NCI-H1417 treated with DMSO at 0.1 percent for 48 hours (cell line): ENCODE measurements at places on chromosomes 16 and 17.

- DNase-seq, result no peak
Observed at GRCh38 chr17:76527430-76528111, 9.9 kb downstream of the CYGB start.

- DNase-seq, result no peak
Observed at GRCh38 chr16:30533748-30534367, 800 bp downstream of the ZNF747 start.

GRCh38 chr17:27466743-27467375, 10.6 kb downstream of the KSR1 start:
- no peak for DNase-seq

- no peak for DNase-seq
Observed at GRCh38 chr16:19356024-19356952, 61.4 kb upstream of the TMC5 start.

GRCh38 chr17:57424777-57425188, 168.5 kb downstream of the MSI2 start:
- no peak for DNase-seq

DNA sequence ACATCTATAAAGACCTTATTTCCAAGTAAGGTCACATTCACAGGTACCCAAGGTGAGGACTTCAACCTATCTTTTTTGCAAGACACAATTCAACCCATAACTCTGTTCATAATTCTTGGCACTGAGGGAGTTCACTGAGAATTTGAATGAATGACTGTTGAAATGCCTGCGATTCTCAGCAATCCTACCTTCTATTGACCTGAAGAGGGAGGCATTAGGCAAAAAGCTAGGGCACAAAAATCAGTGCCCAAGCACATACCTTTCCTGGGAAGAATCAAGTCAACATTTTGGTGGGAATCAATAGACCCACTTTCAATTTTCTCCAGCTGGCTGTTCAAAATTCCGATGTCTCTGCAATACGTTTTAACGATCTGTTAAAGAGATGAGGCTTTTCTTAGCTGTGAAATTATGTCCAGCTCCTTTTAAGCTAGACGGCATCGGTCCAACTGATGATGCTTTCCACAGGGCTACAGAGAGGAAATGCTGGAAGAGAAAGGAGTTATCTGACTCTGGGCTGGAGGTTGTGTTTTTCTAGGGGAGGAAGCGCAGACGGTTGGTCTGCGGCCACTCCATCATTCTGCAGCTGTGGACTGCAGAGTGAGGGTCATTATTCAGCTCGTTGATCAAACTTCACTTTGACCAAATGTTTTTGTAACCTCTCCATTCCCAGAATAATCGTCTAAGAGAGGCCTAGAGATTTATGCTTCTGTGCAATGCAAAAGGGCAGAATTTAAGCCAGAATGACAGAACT, 25.2 kb downstream of the BCO1 start:
- DNase-seq, result no peak

- no peak for DNase-seq
Observed at GRCh38 chr17:74442670-74443515, 11.0 kb downstream of the GPRC5C start.

GRCh38 chr17:44587339-44587738, 30.1 kb downstream of the FZD2 start:
- no peak for DNase-seq

- no peak for DNase-seq
Observed at GRCh38 chr17:73297934-73298861, 13.6 kb downstream of the CDC42EP4 start.

DNA sequence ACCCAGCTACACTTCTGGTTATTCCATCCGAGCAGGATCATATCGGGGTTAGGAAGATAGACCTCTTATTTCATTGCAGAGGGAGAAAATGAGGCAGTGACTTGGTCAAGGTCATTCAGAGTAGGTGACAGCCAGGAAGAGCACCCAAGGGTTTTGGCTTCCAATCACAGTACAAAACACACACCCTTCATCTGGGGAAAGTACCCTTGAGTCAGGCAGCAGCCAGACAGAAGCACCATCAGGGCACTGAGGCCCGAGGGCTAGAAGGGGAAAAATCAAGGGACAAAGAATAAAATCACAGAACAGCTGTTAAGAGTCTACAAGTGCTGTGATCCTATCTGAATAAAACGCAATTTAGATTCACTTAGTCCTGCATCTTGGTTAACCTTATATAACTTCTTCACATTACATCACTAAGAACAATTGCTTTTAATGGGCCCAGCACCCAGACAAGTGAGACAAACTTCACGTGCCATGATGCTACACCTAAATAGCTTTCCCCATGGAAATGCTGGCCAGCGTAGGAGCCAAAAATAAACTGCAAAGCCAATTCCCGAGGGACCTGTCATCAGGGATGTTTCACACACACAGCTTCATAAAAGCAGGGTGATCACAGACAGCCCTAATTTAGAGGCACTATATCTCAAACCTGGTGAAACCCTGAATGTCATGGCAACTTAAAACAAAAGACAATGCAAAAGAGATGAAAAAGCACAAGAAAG, 4.9 kb downstream of the UBE2O start:
- DNase-seq, result no peak

- no peak for DNase-seq
Observed at GRCh38 chr17:82351254-82351712, 7.8 kb upstream of the TEX19 start.

DNA sequence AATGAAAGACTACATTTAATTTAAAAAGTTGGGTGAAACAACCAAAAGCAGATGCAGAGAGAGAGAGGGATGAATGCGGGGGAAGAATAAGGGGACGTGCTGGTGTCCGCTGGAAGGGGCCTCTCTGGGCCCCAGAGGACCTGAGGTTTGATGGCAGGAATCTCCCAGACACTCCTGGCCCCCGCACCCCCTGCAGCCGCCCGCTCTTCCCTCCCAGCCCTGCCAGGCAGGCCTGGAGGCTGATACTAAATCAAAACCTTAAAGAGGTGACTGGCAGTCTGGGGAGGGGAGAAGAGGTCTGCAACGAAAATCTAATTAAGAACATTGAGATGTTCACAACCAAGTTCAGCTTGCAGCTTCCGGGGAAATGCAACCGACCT, 2.4 kb downstream of the FOXL1 start:
- DNase-seq, result no peak

GRCh38 chr16:15618392-15618791, 24.6 kb downstream of the MARF1 start:
- no peak for DNase-seq

- DNase-seq, result no peak
Observed at GRCh38 chr17:42525221-42525620, 10.8 kb upstream of the NAGLU start.
